SHP77 treated with DMSO at 0.1 percent for 48 hours (cell line): ENCODE measurements at places on chromosomes 1 and 21.

DNA sequence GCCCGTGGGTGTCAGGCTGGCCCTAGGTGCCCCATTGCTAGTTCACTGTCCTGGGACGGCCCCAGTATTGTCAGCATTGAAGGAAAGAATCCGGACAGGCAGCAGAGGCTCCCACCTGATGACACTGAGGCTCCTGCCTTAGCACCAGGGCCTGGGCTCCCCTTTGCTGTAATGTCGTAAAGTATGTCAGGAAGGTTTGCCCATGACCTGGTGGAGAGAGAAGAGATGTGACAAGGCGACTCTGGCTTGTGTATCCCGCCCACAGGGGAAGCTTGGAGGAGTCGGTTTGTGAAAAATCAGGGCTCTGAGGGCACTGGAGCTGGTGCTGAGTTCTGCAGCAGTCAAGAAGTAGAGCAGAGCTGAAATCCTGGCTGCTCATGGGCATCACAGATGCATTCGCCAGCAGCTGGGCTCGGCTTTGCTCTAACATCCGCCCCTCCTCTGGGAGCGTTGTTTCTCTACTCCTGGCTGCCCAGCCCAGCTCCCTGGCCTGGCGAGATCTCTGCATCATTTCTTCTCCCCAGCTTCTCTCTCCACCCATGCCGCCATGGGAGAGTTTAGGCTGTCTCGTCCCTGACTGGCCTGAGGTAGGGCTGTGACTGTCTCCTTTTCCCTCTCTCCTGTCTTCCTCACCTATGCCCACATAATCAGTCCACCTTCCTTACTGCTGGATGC, 74.1 kb downstream of the ADARB1 start:
- DNase-seq, result no peak

DNA sequence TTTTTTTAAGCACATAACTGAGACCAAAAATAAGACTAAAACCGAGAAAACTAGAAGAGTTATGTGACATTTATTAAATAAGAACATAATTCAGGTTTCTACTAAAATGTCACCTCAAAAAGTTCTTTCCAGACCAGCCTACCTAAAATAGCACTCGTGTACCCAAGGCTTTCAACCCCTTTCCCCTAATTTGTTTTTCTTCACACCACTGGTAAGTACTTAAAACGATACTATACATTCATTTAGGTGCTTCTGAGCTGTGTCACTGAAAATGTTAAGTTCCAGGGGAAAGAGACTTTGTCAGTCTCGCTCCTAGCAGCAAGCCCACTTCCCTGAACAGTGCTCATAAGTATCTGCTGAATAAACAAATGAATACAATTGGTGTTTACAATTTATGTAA, 6.8 kb downstream of the RRAGC start:
- no peak for DNase-seq

DNA sequence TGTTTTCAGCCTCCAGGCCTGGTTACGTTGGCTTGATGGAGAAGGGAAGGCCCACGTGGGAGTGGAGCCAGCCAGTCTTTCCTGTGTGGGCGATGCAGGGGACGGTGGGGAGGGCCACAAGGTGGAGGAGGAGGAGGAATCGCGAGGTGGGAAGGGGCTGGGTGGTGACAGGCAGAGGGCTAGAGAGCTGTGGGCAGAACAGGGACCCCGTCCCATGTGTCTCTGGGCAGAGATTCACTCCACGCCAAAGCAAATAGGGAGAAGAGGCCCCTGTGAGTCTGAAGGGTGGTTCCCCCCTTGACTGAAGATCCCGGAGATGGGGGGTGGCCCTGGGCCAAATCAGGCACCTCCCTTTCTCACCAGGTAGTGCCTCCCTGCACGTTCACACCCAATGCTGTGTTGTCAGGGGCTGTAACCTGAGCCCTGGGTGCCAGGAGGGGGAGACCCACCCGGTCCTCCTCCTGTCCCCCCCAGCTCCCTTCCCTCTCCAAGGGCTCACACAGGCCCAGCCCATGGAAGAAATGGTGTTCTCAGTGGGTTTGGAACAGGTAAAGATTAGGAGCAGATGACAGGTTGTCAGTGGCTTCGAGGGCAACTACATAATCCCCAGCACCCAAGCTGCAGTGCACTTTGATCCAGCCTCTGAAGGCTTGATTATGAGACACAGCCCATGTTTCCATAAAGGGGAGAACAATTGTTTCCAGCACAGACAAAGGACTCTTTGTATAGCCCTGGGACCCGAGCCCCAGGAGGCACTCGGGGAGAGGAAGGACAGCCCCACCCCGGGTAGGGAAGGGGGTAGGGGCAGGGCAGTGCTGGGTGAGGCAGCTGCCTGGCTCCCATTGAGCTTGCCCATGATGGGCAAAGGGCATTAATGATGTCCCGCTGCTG, 37.7 kb upstream of the GPR37L1 start:
- no peak for DNase-seq

DNA sequence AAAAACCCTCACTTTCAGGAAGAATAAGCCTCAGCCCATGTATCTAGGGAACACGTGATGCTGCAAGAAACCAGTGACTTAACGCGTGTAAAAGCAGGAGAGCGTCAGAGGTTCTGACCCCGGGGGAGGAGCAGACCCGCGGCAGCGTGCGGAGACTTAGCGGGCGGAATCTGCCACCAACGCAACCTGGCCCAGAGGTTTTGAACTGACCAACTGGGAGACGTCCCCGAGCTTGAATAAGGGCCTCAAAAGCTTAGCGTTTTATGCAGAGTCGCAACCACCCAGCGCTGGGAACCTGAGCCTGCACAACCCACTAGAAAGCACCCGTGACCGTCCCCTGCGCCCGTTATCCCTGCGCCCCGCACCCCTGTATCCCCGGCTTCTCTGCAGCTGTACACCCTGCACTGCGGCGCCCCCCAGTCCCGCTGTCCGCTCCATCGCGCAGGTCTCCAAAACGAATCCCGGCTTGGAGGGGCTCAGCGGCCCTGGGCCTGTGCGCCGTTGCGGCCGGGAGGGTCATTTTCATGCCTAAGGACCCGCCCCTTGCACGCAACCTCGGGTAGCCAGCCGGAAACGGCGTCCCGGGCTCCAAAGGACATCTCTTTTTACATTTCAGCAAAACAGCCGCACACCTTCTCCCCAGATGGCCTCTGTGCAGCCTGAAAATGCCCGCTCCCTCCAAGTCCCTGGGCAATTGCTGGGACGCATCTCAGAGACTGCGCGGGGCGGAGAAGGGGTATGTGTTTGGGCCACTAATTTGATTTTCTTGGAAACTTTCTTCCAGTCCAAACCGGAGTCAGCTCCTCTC, 29.4 kb upstream of the TRIM17 start:
- no peak for DNase-seq

- no peak for DNase-seq
Observed at GRCh38 chr1:16155537-16156410, at the start of gene EPHA2. Gene EPHA2 (minus strand): TSS chr1:16156069. CDS start chr1:16155932, 137 bp downstream.

GRCh38 chr21:44314128-44314527, 14.3 kb downstream of the PFKL start:
- DNase-seq, result no peak

DNA sequence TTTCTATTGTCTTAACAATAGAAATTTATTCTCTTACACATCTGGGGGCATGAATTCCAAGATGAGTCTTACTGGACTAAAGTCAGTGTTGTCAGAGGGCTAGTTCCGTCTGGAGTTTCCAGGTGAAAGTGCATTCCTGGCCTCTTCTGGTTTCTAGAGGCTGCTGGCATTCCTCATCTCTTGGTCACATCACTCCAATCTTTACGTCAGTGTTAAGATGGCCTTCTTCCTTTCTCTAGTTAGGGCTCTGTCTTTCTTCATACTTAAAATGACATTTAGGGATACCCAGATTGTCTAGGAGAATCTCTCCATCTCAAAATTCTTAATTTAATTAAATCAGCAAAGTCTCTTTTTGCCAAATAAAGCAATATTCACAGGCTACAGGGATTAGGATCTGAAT, 13.3 kb upstream of the PDC start:
- no peak for DNase-seq

GRCh38 chr21:36654796-36655325, 44.1 kb upstream of the SIM2 start:
- no peak for DNase-seq

- DNase-seq, result no peak
Observed at GRCh38 chr1:174724219-174724618, 275.5 kb upstream of the CACYBP start.

DNA sequence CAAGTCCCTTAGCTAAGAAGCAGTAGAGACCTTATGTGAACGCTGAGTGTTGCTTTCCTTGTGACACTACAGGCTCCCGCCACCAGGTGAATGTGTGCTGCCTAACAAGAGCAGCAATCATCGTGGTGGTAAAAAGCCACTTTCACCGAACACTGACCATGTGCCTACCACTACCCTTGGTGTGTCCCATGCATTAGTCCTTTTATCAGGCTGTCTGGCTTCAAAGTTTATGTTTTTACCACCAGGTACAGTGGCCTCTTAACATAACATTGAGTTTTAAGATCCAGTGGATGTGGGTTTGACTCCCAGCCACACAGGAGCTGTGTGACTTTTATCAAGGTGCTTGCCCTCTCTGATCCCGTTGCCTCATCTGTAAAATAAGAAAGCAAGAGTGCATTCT, 1.7 kb downstream of the C1QB start:
- DNase-seq, result no peak

DNA sequence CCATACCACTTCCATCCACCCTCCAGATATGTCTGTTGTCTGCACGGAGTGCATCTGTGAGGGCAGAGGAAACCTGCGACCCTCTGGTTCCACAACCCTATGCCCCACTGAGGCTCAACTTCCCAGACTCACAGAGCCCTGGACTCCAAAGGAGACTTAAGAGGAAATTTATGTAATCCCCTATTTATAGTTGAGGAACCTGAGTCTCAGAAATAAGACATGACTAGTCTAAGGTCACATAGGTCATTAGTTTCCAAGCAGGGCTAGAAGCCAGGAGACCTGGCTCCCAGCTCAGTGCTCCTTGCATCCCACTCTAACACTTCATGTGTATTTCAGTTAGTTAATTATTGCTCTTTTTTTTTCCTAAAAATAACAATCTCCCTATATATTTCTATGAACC, 15.7 kb upstream of the LEMD1 start:
- DNase-seq, result no peak

DNA sequence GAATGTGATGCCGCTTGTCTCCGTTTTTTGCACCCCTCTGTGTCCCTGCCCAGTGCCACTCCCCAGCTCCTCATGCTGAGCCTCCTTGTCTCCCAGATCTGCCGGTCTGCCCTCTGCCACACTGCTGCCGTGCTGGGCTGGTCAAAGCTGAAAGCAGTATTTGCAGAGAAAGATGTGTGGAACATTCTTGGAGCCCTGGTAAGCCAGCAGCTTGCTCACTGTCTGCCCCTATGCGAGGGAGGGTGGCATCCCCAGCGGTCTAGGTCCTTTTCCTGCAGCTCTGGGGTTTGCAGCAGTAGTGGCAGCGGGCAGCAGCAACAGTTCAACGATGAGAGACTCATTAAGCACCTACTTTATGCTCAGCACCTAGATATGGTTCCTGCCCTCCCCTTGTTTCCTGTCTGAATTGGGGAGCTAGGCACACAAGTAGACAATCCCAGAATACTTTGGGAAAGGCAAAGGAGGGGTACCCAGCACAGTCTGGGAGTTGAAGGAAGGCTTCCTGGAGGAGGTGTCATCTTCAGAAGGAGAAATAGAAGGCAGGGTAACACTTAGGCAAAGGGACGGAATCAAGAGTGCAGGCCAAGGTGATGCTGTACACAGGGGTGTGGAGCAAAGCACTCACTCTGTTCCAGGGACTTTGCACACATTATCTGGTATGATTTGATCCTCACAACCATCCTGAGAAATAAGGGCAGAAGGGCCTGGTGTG, 63.1 kb downstream of the KIF21B start:
- no peak for DNase-seq

- no peak for DNase-seq
Observed at GRCh38 chr1:2642131-2642559, 9.3 kb upstream of the MMEL1 start.

- no peak for DNase-seq
Observed at GRCh38 chr1:149945206-149945605, 8.5 kb upstream of the MTMR11 start.

GRCh38 chr1:13628711-13629110, 45.1 kb downstream of the PDPN start:
- no peak for DNase-seq

- DNase-seq, result no peak
Observed at GRCh38 chr1:85611856-85612255, 31.3 kb downstream of the CCN1 start.

GRCh38 chr1:110956586-110956985, 7.1 kb downstream of the LRIF1 start:
- DNase-seq, result no peak

DNA sequence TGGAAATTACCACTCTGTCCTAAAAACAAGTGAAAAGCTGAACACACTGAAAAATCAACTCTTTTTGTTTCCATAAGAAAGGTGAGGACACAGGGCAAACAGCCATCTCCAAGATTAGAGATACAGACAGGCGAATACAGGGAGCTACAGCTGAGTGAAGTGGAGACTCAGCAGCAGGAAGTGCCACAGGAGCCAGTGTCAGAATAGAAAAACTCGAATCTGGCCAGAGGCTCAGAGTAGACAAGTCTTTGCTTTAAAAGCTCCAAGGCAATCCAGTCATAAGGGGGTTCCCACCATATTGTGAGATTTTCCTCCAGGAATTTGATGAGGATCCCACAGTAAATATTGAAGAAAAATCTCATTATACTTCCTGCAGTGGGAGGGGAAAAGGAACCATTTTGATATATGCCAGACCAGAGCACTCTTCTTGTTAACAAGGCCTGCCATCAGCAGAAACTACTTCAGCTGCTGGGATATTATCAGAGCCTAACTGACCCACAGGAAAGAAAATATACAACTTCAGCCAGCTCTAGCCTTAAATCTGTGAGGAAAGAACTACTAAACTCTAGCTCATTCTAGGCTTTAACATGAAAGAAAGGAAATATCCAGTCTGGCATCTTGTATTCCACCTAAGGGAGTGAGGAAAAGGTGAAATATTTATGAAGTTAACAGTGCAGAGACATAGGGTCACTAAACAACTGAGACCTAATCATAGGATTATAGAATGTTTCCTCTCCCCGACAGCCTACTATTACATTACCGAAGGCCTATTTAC, 256.2 kb upstream of the OLFM3 start:
- no peak for DNase-seq

GRCh38 chr1:37926038-37926924, 20.6 kb downstream of the INPP5B start:
- DNase-seq, result no peak

DNA sequence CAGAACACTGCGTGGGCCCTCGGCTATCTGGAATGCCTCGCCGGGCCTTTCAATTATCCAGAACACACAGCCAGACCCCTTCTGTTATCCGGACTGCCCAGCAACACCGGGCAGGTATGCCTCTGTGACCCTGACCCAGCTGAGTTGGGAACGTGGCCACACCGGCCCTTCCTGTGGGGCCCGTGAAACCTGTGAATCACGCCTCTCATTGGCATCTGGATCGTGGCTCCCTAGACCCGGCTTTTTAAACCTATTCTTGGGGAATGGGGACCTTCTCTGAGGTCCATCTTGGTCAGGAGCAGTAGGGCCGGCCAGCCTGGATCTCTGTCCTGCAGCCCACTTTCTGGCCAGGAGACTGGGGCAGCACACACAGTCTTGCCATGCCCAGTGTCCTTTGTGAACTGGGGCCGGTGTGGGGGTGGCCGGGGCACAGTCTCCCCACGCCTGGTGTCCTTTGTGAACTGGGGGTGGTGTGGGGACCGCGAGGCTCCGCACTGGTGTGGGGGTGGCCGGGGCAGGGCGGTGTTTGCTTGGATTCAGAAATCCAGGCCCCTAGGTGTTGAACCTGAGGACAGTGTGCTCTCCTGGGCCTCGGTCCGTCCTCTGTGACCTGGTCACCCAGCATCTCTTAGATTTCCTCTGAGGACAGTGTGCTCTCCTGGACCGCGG, 11.1 kb downstream of the COL18A1 start:
- DNase-seq, result no peak

- no peak for DNase-seq
Observed at GRCh38 chr1:203636291-203636690, 9.7 kb downstream of the ATP2B4 start.
